ENCODE measurements at places on chromosomes 3 and 15.

DNA sequence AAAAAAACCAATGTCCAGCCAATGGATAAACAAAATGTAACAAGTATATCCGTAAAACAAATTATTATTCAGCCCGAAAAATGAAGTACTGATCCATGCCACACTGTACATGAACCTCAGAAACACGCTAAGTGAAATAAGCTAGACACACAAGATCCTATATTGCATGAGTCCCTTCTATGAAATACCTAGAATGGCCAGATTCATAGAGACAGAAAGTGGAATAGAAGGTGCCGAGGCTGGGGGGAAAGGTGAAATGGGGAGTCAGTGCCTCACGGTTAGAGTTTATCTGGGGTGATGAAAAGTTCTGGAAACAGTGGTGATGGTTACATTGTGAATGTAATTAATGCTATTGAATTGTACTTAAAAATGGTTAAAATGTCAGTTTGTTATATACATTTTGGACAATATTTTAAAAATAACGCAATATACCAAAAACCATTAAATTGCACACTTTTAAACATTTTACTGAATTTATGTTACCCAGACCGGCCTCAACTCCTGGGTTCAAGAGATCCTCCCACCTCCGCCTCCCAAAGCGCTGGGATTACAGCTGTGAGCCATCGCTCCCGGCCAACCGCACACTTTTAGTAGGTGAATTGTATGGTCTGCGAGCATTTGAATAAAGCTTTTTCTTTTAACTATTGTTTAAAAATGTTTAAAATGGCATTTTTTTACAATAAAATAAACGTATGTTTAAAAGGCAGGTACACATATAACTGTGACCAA lies 2.1 kb downstream of the RNF168 start:
- DNase-seq: peak; percentile 24

GRCh38 chr3:182609575-182610156 lies 183.6 kb upstream of the ATP11B start:
- DNase-seq: no peak

- DNase-seq: no peak
Measured at GRCh38 chr3:32500880-32501782, 1.5 kb downstream of the CMTM6 start.

DNA sequence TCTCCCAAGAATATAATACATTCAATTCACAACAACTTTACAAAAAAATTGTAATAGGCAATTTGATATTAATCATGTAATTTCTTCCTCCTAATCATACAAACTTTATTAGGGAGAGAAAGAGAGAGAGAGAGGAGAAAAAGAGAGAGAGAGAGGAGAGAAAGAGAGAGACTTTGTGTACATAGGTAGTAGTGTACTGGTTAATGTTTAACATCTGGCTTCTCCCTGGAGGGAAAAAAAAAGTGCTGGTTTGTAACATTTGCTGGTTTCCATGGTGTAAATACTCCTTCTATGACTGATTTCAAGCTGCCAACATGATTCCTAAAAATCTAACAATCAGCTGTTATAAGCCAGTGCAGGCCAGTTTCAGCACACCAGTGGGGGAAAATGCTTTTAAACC lies 98.0 kb upstream of the ARHGEF26 start:
- DNase-seq: no peak

DNA sequence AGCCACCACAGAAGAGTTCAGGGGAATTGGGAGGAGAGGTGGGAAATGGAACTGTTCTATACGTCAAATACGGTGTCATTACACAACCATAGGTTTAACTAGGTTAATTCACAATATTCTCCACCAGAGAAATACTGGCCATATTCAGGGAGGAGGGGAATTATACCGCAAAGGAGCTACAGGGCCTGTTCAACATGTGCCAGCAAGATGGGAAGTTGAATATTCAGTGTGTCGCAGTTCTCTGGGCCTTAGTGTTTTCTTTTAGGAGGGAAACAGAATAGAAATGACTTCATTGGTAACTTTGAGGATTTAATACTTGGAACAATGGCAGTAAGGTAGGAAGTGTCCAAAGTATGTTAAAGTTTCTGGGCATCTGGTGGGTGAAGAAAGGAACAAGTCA lies 18.0 kb upstream of the FBXW12 start:
- DNase-seq: no peak

- no peak for DNase-seq
Measured at GRCh38 chr15:66894986-66895780, 170.2 kb upstream of the SMAD3 start.

DNA sequence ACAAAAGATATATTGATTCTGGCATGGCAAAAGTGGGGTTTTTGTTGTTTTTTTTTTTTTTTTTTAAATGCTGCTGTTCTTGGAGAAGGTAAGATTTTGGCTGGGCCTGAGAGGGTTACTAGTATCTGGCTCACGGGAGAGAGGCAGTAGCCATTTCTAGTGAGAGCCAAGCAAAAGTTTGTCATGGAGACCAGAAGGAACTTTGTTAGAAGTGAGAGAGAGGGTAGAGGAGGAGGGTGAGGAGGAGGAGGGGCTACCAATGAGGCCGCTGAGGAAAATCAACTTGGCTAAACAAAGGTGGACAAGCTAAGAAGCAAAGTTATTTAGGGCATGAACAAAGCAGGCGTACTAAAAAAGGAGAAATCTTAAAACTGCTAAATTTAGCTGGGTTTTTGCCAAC lies 48.9 kb upstream of the STRIT1 start:
- DNase-seq: no peak

GRCh38 chr3:141129541-141130011 lies 78.4 kb downstream of the SPSB4 start:
- no peak for DNase-seq

DNA sequence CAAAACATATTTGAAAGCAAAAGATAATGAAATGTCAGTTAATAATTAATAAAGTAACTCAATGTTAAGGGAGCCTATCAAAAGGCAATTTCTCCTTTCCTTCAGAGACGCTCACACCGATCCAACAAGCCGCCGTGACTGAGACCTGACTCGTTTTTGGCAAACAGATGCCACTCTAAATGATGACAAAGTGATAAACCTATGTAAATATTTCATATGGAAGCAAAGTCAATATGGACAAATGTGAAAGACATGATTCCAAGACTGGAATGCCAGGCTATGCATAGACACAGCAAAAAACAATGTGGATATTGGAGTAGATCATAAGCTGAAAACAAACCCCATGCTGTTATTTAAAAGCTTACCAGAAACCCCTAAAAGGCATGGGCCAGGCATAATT lies 137.2 kb upstream of the SUCLG2 start:
- DNase-seq: no peak

DNA sequence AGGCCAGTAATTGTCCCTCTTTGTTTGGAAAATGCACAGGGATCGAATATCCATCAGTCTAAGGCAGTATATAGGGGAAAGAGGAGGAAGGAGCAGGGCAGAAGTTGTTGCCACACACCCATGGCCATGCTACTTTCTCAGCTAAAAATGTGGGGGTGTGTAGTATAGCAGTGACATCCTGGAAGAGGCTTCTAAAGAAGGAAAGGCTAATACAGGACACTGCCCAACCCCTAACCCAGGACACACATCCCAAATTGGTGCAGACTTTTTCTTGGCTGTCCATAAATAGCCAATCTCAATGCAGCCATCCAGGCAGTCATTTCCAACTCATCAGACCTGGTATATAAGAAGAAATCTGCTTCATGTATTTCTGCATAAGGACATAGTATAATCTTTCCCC lies 33.1 kb upstream of the LRRN1 start:
- no peak for DNase-seq

DNA sequence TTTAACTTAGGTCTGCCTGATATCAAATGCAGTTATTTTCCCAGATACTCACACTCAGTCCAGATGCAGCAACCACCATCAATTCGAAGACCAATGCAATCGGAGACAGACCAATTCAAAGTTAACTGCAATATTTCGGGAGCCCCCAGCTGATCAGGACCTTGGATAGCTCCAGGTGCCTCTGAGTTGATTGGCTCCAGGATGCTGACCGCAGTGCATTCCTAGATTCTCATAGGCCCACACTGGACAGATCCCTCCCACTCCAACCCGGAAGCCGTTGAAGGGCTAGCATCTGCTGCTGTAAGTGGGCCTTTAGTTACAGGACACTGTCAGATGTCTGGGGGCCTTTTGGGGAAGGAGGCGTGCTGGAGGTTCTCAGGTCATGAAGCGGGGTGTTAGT lies 89.5 kb upstream of the ATP2B2 start:
- peak; percentile 58 for DNase-seq

- DNase-seq: peak; percentile 76
Measured at GRCh38 chr15:42650208-42651066, 75.0 kb downstream of the STARD9 start.

DNA sequence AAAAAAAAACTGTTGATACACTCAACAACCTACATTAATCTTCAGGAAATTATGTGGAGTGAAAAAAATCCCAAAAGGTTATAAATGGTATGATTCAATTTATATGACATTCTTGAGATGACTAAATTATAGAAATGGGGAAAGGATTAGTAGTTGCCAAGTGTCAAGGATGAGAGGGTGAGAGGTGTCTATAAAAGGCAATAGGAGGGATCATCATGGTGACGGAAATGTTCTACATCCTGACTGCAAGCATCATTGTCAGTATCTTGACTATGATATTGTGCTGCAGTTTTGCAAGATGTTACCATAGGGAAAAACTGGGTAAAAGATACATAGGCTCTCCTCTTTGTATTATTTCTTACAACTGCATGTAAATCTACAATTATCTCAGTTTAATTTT lies 125.6 kb downstream of the FRMD5 start:
- no peak for DNase-seq

GRCh38 chr3:5017925-5018531 lies 38.8 kb downstream of the BHLHE40 start:
- no peak for DNase-seq

- DNase-seq: no peak
Measured at GRCh38 chr3:184174284-184174645, 390 bp upstream of the AP2M1 start.

DNA sequence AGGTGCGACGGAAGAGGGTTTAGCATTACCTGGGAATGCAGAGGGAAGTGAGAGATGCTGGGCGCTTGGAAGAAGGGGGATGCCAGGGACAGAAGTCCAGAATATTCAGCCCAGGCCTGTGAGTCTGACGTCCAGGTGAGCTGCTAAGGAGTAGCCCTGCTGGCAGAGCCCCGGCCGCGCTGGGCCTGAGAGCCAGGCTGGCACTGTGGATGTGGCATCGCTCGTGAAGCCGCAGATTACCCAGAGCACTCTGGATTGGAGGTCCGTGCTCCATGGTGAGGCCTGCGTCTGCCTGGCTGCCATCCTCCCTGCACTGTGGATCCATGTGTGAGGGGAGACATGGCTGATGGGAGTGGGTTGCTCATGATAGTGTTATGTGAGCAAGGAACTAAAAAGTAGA lies 14.5 kb downstream of the MAN2A2 start:
- no peak for DNase-seq

DNA sequence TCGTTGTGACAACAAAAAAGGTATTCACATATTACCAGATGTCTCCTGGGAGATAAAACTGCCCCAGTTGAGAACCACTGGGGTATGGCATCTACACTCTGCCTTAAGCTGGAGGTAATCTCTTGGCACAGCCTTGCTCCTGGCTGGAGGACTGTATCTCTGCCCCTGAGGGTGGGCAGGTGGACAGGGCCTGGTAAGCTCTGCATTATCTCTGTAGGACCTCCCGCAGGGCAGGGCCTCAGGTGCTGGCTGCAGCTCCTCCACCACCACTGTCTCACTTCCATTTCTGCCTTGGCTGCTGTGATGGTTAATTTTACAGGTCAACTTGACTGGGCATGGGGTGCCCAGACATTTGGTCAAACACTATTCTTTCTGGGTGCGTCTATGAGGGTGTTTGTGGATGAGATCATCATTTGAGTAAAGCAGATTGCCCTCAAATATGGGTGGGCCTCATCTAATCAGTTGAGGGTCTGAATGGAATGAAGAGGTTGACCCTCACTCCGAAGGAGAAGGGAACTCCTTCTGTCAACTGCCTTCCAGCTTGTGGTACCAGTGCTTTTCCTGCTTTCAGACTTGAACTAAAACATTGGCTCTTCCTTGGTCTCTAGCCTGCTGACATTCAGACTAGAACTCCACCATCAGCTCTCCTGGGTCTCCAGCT lies 9.8 kb upstream of the RHCG start:
- DNase-seq: no peak

- peak; percentile 46 for DNase-seq
Measured at GRCh38 chr15:63833021-63833696, 589 bp downstream of the HERC1 start.

- DNase-seq: no peak
Measured at GRCh38 chr3:161043336-161044035, 61.7 kb downstream of the B3GALNT1 start.

GRCh38 chr3:46496746-46497555 lies 825 bp upstream of the RTP3 start:
- DNase-seq: peak; percentile 62

- DNase-seq: no peak
Measured at GRCh38 chr3:41290736-41291135, 91.4 kb downstream of the CTNNB1 start.

- no peak for DNase-seq
Measured at GRCh38 chr3:117455782-117456181, 746.2 kb downstream of the TUSC7 start.

DNA sequence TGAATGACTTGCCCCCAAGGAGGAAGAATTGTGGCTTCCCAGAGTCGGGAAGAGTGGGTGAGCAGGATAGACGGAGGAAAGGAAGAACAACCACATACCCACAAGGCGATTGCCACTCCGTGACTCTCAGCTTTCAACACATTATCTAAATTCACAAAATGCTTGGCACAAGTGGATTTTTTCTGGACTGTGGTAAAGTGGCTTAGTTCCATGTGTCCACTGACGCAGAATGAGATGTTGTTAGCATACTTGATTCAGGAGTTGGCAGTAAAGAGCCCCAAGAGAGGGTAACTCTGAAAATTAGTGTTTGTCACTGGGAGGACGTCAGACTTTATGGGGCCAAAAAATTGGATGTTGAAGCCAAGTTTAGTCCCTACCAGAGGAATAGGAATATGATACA lies 198.8 kb upstream of the CTNNB1 start:
- no peak for DNase-seq

- DNase-seq: no peak
Measured at GRCh38 chr15:65926899-65927298, 57.6 kb downstream of the RAB11A start.
